ENCODE measurements at places on chromosomes 3 and 15. TPM values are rescaled to one million over a fixed set of nuclear protein-coding genes. Genes with fewer than 3 reads are reported as not detected.

GRCh38 chr15:73978896-73979295 lies 13.2 kb downstream of the STOML1 start:
- no peak for DNase-seq
- peaks cover 41% of the 10 kb centered on the region for H3K4me1 ChIP-seq
- H3K36me3 ChIP-seq: no peaks in the 10 kb centered on the region
- H3K27me3 ChIP-seq: no peaks in the 10 kb centered on the region
- H3K27ac ChIP-seq: peak overlapping the region; percentile 26

GRCh38 chr3:117788061-117788460 lies 1078.5 kb downstream of the TUSC7 start:
- H3K4me3 ChIP-seq: no peak overlapping the region
- H3K4me1 ChIP-seq: no peaks in the 10 kb centered on the region
- peaks cover 6% of the 10 kb centered on the region for H3K27me3 ChIP-seq
- no peaks in the 10 kb centered on the region for H3K36me3 ChIP-seq

DNA sequence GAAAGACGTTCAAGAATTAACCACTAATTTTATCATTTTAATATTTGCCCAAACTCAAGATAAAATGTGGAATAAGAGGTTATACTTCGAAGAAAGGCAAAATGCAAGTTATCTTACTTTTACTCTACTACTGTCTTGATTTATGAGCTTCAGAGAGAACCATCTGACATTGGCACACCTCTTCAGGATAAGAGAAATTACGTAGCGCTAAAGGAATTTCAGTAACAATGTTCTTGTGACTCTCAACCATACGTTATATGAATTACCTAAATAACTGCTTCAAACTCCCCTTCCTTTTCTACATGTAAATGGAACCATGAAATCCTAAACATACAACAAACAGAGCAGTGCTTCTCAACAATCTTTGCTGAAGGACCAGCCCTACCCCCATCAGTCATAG lies 96.8 kb downstream of the ZNF385D start:
- DNase-seq: no peak
- H3K27ac ChIP-seq: no peak overlapping the region
- no peaks in the 10 kb centered on the region for H3K27me3 ChIP-seq
- no peak overlapping the region for H3K4me3 ChIP-seq
- no peaks in the 10 kb centered on the region for H3K4me1 ChIP-seq
- no peaks in the 10 kb centered on the region for H3K36me3 ChIP-seq

ZWILCH gene
- 4.2 TPM for total RNA-seq

HTR3E gene
- not detected for total RNA-seq

HRG gene
- not detected for total RNA-seq

GRCh38 chr3:126313166-126313565 lies 44.0 kb downstream of the KLF15 start:
- no peaks in the 10 kb centered on the region for H3K27me3 ChIP-seq
- H3K4me1 ChIP-seq: no peaks in the 10 kb centered on the region
- H3K27ac ChIP-seq: no peak overlapping the region
- DNase-seq: no peak

GRCh38 chr3:29313981-29314726 lies 33.3 kb downstream of the RBMS3 start:
- no peaks in the 10 kb centered on the region for H3K36me3 ChIP-seq
- H3K4me3 ChIP-seq: no peak overlapping the region
- no peaks in the 10 kb centered on the region for H3K4me1 ChIP-seq
- H3K27me3 ChIP-seq: no peaks in the 10 kb centered on the region
- H3K27ac ChIP-seq: peak overlapping the region; percentile 15

DNA sequence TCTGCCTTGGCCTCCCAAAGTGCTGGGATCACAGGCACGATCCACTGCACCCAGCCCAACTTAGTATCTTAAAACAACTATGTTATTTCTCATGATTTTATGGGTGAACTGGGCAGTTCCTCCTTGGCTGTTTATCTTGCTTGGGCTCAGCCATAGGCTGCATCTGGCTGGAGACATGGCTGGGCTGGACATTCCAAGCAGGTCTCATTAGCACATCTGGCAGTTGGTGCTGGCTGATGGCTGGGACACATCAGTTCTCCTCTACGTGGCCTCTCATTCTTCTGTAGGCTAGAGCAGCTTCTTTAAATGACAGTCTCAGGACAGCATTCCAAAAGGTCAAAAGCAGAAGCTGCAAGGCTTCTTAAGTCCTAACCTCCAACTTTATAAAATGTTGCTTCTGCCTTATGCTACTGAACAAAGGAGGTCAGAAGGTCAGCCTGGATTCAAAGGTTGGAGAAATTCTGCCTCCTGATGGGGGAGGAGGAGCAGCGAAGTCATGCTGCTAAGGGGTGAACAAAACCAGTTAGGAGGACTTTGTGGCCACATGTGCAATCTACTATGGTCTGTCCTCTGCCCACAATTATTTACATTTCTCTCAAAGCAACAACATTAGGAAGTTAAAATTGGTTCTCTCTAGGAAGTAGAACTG lies 144.0 kb downstream of the AQP9 start:
- H3K36me3 ChIP-seq: no peaks in the 10 kb centered on the region
- no peak for DNase-seq
- no peaks in the 10 kb centered on the region for H3K27me3 ChIP-seq
- no peak overlapping the region for H3K4me3 ChIP-seq
- H3K4me1 ChIP-seq: no peaks in the 10 kb centered on the region

- no peak overlapping the region for H3K27ac ChIP-seq
- no peaks in the 10 kb centered on the region for H3K27me3 ChIP-seq
- no peaks in the 10 kb centered on the region for H3K36me3 ChIP-seq
- DNase-seq: no peak
- H3K4me3 ChIP-seq: no peak overlapping the region
These were observed 262.8 kb downstream of the RORA start for GRCh38 chr15:60966316-60966715.

CPLX3 gene
- not detected for total RNA-seq

DNA sequence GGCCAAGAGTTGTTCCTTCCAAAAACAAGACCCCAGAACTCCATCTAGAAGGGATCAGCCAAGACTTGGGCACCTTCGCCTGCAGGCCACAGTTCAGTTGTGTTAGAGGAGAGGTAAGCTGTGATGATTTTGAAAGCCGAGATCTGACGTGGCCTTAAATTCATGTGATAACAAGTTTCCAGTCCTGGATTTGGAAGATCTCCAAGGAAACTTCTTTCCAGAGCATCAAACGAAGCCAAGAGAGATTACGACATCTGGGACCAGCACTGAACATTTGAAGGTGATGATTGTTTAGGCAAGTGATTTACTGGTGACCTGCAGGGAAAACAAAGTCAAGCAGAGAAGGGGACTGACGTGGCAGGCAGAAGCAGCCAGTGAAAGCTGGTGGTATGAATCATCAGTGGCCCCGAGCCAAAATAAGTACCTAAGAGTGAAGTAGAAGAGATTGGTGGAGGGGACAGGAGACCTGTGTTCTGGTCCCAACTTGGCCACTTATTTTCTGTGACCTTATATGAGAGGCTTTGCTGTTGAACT lies 339.0 kb upstream of the PROK2 start:
- no peak overlapping the region for H3K4me3 ChIP-seq
- H3K27me3 ChIP-seq: no peaks in the 10 kb centered on the region
- no peaks in the 10 kb centered on the region for H3K4me1 ChIP-seq
- H3K27ac ChIP-seq: no peak overlapping the region
- DNase-seq: peak; percentile 82
- no peaks in the 10 kb centered on the region for H3K36me3 ChIP-seq

GRCh38 chr15:40328176-40328575 lies 4.7 kb downstream of the INAFM2 start:
- no peaks in the 10 kb centered on the region for H3K27me3 ChIP-seq
- H3K4me1 ChIP-seq: no peaks in the 10 kb centered on the region
- no peak for DNase-seq
- peak overlapping the region; percentile 21 for H3K27ac ChIP-seq
- no peak overlapping the region for H3K4me3 ChIP-seq
- H3K36me3 ChIP-seq: no peaks in the 10 kb centered on the region

DNA sequence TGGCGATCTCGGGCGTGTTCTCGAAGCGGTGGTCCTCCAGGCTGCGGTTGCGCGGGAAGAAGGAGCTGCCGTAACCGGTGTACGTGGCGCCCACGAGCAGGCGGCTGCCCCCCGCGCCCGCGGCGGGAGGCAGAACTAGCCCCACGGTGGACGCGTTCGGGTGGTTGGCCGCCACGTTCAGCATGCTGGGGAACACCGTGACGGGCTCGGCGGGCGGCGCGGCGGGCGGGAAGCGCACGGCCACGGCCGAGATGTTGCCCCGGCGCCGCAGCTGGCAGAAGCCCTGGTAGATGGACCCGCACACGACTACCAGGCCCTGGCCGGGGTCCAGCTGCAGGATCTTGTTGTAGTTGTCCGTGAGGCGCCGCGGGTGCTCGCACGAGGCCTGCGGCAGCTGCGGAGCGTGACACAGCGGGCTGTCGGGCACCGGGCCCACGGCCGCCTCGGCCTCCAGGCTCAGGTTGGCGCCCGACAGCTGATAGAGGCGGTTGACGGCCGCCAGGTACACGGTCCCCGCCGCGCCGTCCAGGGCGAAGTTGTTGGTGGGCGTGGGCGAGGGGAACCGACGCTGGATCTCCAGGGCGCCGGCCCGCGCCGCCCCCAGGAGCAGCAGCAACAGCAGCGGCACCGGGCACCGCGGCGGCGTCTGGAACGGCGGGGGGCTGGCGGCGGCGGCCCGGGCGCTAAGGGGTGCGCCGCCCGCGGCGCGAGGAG lies 397 bp downstream of the PLXND1 start:
- peak overlapping the region; percentile 73 for H3K4me3 ChIP-seq
- peaks cover 76% of the 10 kb centered on the region for H3K4me1 ChIP-seq
- peak overlapping the region; percentile 55 for H3K27ac ChIP-seq
- no peaks in the 10 kb centered on the region for H3K36me3 ChIP-seq
- DNase-seq: no peak

COPG1 gene
- total RNA-seq: 72.6 TPM

MESP2 gene
- total RNA-seq: not detected

COL6A6 gene
- total RNA-seq: under 0.01 TPM

DNA sequence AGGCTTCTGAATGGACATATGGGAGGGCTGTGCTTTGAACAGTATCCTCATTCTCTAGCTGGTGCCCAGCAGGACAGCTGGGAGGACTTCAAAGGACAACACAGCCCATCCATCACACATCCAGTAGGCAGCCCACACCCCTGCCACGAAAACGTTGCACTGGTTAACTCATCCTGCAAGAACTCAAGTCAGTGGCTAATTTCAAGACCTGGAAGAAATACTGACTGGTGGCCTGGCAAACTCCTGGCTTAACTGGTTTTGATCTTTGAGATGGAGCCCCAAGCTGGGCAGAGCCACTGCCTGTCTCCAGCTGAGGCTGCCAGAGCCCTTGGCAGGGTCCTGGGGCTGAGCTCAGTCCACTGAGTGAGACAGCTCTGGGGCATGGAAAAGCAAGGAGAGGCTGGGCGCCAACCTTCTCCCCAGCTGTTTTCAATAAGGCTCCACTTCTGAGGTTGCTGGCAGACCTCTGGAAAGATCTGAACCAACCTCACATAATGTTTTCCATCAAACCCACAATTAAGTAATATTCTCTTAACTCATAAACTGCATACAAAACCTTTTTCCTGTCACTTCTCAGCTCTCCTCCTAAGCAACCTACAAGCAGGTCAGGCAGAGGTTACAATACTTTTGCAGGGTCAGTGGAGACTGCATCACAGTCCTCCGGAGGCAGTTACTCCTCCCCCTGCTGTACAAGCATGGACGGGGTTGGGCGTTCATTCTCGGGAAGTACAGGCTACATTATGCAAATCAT lies 110.3 kb downstream of the MYLK start:
- no peaks in the 10 kb centered on the region for H3K36me3 ChIP-seq
- H3K27ac ChIP-seq: no peak overlapping the region
- no peak overlapping the region for H3K4me3 ChIP-seq
- no peaks in the 10 kb centered on the region for H3K27me3 ChIP-seq

CLDN11 gene
- 42.8 TPM for total RNA-seq

DNA sequence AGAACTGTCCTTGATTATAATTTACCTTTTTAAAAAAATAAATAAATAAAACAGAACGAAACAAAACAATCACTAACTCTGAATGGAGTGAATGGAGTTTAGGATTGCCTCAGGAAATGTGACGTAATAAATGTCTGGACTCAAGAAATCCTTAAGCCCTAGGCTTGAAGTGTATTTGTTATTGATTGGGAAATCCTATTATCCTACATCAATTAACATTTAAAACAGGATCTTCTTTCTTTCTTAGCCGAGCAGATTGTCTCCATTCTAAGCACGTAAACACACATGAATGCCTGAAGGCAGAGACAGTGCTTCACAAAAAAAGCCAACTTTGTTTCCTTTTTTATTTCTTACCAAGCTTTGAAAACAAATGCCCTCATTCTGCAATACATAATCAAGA lies 33.4 kb downstream of the KAT2B start:
- no peak overlapping the region for H3K4me3 ChIP-seq
- peaks cover 25% of the 10 kb centered on the region for H3K4me1 ChIP-seq
- DNase-seq: no peak
- H3K36me3 ChIP-seq: no peaks in the 10 kb centered on the region
- H3K27ac ChIP-seq: peak overlapping the region; percentile 71

FILIP1L gene
- 26.7 TPM for total RNA-seq

GRCh38 chr15:64349375-64349774 lies 6.6 kb downstream of the CSNK1G1 start:
- no peaks in the 10 kb centered on the region for H3K36me3 ChIP-seq
- H3K4me1 ChIP-seq: peaks cover under 1% of the 10 kb centered on the region
- H3K4me3 ChIP-seq: no peak overlapping the region

- H3K27ac ChIP-seq: no peak overlapping the region
- no peaks in the 10 kb centered on the region for H3K4me1 ChIP-seq
- H3K27me3 ChIP-seq: no peaks in the 10 kb centered on the region
- H3K36me3 ChIP-seq: no peaks in the 10 kb centered on the region
These were observed 351.0 kb downstream of the MCTP2 start for GRCh38 chr15:94582368-94582767.

- H3K27ac ChIP-seq: no peak overlapping the region
- no peak overlapping the region for H3K4me3 ChIP-seq
- H3K4me1 ChIP-seq: no peaks in the 10 kb centered on the region
- no peaks in the 10 kb centered on the region for H3K27me3 ChIP-seq
These were observed 73.8 kb downstream of the GOLIM4 start for GRCh38 chr3:168021737-168022450.

STAB1 gene
- total RNA-seq: 167 TPM

DNA sequence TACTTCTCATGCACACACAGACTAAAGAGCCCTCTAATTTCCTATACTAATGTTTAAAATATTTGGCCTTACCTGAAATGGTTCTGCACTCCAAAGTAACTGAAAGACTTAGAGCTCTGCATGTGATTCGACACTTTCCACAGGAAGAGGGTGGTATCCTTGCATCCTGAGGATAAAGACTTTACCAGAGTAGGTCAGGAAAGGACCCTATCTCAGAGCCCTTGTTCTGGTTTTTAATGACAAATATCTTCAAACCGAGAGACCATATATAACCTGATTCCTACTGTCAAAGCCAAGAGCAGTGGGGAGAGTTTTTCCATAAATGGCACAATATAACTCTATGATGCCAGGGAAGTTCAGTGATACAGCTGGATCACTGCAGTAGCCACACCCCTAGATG lies at the start of gene GP5:
Gene GP5 (minus strand): TSS at position 101 of the 400 bp plus-strand sequence. CDS start 984 bp downstream, outside the sequence.
- H3K4me1 ChIP-seq: peaks cover 18% of the 10 kb centered on the region
- no peak for DNase-seq
- peak within 1 kb of the TSS; percentile 16 for H3K4me3 ChIP-seq
- H3K27me3 ChIP-seq: no peaks in the 10 kb centered on the region

SERPINI2 gene
- not detected for total RNA-seq

DNA sequence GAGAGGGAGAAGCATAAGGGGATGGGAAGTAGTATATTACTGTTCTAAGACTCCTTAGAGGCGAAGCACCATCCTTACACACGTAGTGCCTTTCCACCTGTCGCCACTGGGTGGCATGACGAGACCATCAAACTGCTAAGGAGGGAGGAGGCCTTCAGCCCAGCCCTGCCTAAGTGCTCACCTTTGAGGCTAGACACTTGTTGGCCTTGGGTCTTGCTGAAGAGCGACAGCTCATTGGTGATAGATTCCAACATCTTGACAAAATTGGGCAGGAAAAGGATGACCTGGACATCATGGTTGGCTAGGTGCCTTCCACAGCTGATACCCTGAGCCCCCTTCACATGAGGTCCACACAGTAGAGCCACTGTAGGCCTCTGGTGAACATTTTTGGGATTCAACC lies 19.6 kb downstream of the CLK3 start:
- H3K27me3 ChIP-seq: no peaks in the 10 kb centered on the region
- peaks cover 99% of the 10 kb centered on the region for H3K36me3 ChIP-seq
- H3K4me3 ChIP-seq: no peak overlapping the region
- H3K27ac ChIP-seq: no peak overlapping the region

All from tibial nerve (tissue), 4 donors.